ENCODE measurements at places on chromosomes 13 and 19.

GRCh38 chr19:531753-532560, at the start of gene CDC34:
Gene CDC34, plus strand, starts transcription at chr19:531760. Its CDS starts 172 bp downstream, at chr19:531932.
- DNase-seq = no peak

GRCh38 chr13:45732916-45733315, 30.8 kb downstream of the CBY2 start:
- DNase-seq = no peak

GRCh38 chr13:114015111-114015968, 41.5 kb upstream of the C13orf46 start:
- DNase-seq = no peak

GRCh38 chr13:102877303-102877702, 31.5 kb downstream of the ERCC5 start:
- no peak for DNase-seq

DNA sequence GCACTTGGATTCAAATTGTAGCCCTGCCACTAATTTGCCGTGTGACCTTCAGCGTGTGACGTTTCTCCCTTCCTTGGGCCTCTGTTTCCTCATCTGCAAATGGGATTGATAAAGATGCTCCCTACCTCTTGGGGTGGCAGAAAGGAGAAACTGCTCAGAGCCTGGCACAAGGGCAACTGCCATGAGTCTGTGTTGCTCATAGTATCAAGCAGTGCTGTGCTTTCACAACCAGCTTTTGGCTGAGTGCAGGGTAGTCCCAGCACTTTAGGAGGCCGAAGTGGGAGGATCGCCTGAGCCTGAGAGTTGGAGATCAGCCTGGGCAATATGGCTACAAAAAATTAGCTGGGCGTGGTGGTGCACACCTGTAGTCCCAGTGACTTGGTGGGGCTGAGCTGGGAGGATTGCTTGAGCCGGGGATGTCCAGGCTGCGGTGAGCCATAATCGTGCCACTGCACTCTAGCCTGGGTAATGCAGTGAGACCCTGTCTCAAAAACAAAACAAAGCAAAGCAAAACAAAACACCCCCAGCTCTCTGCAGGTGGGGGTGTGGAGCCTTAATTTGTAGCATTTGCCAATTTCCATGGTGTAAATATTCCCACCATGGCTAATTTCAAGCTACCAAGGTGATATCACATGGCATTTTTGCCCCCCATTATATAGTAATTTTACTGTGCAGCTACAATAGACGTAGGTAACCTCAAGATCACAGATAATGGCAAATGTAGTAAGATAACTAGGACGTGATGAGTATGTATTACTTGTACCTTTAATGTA, 1.6 kb upstream of the MARK4 start:
- DNase-seq = no peak

All from Kasumi-1 (cell line).